NCI-H2029 (cell line): ENCODE measurements at places on chromosomes 5 and 9.

DNA sequence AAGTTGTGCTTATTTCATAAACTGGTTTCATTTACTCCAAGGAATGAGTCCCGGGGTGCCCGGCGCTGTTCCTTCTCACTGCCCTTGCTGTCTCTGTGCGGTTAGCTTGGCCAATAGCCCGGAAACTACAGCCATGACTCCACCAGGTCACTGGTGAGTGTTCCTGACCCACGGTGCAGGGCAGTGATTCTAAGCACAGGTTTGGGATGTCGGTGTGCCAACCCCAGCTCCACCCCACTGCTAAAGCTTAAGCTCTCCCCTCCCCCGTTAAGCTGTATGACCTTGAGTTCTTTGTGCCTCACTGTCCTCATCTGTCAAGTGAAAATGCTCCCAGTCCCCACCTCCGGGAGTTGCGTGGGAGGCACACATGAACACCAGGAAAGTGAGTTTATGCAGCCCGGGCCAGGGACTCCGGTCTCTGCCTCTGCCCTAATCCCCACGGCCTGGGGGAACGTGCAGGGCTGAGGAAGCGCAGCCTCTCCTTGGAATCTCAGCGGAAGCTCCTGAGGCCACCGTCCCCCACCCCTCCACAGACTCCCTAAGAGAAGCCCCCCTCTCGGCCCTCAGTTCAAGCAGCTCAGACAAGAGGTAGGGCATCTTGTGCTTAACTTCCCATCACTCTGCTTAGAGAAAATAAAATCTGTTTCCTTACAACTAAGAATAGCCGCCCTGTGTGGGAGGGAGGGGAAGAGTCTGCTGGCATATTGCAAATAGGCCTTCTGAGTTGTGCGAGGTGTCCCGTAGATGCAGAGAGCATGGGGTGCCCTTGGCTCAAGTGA is 92.0 kb upstream of the RAI14 start:
- DNase-seq = no peak

DNA sequence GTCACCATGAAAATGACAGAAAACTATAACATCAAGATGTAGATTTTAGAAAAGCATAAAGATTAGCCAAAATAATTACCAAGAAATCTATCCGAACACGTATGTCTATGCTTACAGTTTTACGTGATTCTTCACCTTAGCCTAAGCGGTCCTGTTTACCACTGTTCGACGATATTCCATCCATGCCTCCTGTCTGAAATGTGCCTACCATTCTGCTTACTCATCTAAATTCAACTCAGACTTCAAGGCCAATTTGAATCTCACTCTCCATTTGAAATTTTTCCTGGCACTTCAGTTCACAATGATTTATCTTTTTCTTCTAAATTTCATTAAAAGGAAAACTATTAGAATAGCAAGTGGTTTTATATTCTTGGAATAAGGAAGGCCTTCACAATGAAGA is 15.4 kb downstream of the ZDHHC21 start:
- no peak for DNase-seq

- no peak for DNase-seq
Measured at GRCh38 chr5:31614151-31615020, 24.5 kb upstream of the PDZD2 start.

GRCh38 chr5:168603746-168604145 is 24.6 kb upstream of the PANK3 start:
- DNase-seq = no peak

- peak; percentile 11 for DNase-seq
Measured at GRCh38 chr9:110180511-110181434, 27.2 kb downstream of the C9orf152 start.

GRCh38 chr5:86623785-86624483 is 6.2 kb downstream of the COX7C start:
- DNase-seq = no peak

GRCh38 chr5:93791518-93791972 is 50.1 kb upstream of the POU5F2 start:
- no peak for DNase-seq

DNA sequence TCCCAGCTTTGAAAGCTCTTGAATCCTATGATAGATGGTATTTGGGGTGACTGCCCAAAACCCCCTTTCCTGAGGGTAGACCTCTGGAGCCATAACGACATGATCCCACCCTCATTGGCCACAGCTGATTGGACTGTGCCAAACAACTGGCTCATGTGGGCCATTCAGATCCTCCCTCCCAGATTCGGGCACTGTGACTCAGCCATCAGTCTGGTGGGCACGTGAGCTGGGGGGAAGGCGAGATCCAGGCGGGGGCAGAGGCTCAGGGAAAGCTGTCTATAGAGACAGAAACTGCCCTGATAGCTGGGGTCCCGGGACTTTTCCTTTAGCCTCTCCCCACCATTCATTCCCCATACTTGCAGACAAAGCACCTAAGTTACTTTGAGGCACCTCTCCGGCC is 15.1 kb upstream of the NCS1 start:
- no peak for DNase-seq

GRCh38 chr5:39808656-39809055 is 383.9 kb upstream of the DAB2 start:
- DNase-seq = no peak

DNA sequence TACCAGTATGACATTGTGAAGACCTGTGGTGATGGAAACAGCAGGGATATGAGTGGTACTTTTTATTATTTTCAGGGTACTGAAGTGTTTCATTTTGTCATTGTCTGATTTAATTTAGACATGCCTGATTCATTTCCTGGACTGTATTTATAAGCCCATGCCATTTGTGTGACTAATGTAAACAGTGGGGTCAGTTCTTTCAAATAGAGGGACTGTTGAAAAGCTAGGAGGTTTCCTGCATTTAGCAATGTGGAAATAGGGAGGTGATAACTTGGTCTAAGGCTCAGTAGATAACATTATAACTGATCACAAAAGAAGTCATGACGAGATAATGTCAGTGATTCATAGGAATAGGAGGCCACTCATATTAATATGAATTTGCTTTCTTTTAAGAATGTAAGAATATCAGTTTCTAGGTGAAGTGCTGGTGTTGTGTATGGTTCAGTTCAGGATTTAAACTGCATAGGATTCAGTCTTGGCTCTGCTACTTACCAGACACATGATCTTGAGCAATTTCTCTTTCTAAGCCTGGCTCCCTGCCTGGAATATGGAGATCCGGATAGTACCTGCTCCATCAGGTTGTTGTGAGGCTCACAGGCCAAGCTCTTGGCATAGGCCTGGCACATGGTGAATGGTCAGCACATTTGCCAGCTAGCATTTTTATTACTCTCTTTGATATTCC is 7.5 kb downstream of the RASGRF2 start:
- peak; percentile 80 for DNase-seq

GRCh38 chr9:109001275-109001676 is 12.0 kb downstream of the CTNNAL1 start:
- no peak for DNase-seq

DNA sequence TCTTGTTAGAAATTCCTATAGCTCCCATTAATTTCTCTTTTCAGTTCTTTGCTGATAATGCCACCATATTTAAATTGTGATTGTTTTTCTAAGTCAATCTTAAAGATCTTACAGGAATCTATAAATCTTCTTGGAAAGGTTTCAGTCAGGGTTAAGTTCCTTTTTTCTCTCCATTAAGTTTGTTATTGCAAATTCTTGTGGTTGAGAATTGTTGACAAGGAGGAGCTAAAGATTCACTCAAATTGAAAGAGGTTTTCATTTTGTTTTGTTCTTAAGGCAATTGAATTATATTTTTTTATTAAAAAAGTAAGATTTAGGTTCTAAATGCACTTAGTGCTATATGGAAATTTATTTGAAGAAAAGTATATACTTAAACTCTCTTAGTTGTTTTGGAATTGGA is 213.4 kb downstream of the PRR16 start:
- no peak for DNase-seq

DNA sequence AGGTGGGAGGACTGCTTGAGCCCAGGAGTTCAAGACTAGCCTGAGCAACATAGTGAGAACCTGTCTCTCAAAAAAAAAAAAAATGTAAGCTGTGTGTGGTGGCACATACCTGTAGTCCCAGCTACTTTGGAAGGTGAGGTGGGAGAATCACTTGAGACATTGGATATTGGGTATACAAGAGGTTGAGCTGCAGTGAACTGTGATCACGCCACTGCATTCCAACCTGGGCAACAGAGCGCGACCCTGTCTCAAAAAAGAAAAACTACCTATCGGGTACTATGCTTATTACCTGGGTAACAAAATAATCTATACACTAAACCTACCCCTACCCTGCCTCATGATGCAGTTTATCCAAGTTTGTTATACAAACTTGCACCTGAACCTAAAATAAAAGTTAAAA is 64.9 kb downstream of the AOPEP start:
- DNase-seq = no peak

GRCh38 chr5:10552183-10553143 is 11.4 kb upstream of the ANKRD33B start:
- DNase-seq = no peak

GRCh38 chr9:129451089-129451656 is 169.7 kb downstream of the C9orf50 start:
- DNase-seq = no peak

DNA sequence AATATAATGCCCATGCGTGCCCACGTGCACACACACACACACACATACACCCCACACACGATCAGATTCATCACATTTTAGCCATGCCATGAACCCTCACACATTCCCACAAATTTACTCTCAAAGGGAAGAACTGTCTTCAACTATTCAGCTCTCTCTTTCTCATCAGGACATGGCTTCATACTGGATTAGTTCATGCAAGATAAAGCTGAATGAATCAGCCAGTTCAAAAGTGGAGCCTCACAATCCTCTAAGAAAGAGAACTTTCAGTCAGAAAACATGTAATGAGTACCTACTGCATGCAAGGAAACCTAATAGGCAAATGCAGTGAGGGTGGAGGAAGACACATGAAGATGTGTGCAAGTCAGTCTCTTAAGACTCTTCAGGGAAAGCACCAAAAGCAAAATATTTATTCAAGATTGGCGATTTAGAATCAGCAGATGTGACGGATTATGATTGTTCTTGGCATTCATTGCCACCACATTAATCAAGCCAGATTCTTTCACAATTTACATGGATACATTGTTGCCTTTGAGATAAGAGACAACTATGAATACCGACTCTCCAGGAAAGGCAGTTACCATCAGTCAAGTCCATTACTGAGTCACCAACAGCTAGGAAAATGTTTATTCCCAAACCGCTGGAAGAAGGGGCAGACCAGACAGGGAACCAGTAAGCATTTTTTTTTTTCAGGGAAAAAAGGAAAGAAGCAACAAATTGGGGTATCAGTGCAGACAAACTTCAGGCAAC is 30.3 kb upstream of the PUM3 start:
- DNase-seq = no peak

DNA sequence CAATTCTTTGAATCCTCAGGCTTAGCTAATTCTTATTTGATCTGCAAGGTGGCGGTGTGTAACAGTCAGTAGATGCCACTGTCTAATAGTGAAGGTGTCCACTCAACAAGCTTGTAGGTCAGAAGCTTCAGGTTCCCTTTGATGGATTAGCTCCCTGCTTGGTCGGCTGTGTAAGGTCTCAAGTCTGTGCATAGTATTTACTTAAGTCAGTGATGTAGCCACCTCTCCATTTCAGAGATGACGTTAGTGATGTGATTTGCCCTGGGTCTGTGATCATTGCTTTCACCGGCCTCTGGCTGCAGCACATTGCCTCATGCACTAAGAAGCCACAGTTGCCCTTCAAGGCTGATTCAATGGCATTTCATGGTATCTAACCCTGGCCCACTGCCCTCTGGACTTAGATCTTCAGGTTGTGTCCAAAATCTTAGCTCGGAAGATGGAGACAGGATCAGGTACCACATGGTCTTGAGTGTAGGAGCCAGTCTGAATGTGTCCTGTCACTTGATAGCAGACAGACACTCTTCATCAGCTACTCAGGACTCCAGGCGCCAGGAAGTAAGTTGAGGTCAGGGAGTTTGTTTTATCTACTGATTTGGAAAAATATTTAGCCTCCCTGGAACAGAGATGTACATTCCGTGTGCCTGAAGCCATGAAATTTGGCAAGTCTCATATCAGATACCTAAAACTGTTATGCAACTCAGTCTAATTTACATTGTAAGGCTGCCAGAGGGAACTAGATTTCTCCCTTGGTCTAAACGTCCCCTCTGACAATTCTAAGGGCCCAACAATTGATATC is 42.9 kb downstream of the SUB1 start:
- no peak for DNase-seq

GRCh38 chr9:77810637-77811119 is 162.6 kb upstream of the GNA14 start:
- DNase-seq = no peak

DNA sequence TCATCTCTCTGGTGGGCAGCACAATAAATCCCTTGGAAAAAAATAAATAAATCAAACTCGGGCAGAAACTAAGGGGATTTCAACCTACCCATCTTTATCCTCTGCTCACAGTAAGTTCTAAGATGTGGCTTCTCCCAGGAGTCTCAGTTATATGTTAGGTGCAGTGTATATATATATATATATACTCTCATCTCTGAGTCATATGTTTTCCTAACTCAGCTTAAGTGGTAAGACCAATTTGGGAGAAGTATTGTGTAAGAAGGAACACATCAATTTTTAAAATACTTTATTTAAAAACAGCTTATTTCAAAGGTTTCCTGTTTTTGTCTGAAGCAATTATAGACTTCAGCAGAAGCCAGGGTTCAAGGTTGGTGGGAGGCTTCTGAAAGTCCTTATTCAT is 20.3 kb upstream of the OSMR start:
- DNase-seq = no peak
